NCI-H446 (cell line): ENCODE measurements at places on chromosomes 6 and 20.
A peak's percentile ranks its signal among the peaks of the same experiment; 100 is the strongest.

DNA sequence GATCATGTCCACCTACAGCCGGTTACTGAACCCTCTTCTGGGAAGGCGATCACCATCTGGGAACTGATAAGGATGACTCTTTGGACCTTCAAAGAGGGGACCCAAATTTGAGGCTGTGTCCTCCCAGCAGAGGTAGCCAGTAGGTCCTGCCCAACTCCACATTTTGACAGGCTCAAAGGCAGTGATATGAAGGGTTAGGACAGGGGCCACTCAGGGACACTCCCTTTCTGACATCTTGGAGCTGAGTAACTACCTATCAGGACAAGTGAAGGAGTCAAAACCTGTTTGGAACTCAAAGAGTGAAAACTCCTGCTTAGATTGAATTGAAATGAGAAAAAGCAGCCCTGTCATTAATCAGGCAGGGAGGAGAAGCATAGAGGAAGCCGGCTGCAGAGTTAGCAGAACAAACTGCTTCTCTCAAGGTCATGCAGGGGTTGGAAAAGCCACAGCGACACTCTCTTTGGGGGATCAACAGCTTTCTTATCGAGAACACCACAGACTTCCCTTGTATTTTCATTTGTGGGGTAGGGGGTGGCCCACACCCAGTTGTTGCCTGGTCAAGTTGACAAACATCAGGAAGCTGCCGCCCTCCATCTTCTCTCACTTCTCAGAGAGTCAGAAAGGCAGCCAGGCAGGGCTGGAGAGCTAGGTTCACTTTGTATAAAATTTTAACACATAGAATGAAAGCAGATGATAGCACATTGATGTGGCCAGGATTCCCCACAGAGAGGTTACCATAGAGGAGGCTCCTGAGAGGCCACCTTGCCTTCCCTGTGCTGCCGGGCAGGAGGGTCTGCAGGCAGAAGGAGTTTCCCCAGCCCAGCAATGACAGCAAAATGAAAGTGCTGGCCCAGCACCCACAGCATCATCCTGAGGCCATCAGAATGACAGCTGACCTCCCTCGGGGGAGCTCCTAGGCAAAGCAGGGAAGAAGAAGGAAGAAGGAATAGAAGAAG is 47.6 kb downstream of the AGPAT4 start:
- DNase-seq: no peak

DNA sequence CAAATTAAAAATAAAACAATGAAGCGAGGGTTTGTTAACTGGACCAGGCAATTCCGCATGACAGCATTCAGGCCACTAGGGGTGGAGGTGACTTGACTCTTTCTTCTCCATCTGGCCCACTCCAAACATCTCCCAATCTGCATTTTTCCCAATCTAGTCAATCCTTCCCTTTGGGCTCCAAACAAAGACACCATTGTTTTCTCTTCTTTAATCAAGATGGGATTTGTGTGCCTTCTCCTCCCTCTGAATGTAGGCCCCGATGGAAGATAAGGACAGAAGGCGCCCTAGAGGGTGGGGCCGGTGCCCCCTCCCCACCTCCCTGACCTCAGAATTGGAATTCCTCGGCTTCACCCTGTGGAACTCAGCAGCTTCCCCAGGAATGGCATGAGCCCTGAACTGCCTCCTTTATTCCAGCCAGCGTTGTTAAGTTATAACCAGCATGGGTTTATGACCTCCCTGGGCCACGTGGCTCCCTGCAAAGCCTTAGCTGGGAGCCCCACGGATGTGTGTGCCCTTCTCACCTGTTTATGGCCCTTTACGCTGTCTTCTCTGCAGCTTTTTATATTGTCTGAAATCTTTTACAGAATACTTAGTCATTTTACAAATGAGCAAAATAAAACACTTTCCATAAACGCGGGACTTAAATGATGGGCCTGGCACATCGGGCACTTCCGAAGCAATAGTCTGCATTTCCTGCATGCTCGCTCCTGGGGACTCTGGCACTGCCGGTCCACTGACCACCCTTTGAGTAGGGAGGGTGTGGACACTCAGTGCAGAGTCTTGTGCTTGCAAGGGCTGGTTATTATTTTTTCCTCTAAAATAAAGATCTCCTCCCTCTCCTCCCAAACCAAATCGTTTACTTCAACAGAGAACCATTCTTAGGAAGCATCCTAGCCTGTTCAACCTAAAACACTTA is 24.5 kb downstream of the OVOL2 start:
- no peak for DNase-seq

DNA sequence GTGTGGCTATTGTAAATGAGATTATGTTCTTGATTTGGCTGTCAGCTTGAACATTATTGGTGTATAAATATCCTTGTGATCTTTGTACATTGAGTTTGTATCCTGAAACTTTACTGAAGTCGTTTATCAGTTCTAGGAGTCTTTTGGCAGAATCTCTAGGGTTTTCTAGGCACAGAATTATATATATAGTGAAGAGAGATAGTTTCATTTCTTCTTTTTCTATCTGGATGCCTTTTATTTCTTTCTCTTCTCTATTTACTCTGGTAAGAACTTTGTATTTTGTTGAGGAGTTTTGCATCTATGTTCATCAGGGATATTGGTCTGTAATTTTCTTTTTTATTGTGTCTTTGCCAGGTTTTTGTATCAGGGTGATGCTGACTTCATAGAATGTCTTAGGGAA is 589.2 kb upstream of the MAN1A1 start:
- no peak for DNase-seq

DNA sequence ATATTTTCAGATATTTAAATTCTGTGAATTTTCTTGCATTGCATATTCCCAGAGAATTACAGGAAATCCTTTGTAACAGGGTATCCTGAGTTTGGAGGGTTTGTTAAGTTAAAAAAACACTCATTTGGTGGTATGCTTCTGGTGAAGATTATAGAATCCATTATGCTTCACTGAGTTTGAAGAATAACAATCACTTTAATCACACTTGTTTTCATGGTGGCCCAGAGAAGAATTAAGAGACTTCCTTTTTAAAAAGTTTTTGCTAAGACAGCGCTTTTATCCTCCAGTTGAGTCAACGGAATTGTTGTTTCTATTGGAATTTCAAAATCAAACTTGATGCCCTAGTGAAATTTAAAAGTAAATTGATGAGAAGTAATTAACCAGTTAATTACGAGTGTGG is 17.4 kb downstream of the PLEKHG1 start:
- DNase-seq: no peak

DNA sequence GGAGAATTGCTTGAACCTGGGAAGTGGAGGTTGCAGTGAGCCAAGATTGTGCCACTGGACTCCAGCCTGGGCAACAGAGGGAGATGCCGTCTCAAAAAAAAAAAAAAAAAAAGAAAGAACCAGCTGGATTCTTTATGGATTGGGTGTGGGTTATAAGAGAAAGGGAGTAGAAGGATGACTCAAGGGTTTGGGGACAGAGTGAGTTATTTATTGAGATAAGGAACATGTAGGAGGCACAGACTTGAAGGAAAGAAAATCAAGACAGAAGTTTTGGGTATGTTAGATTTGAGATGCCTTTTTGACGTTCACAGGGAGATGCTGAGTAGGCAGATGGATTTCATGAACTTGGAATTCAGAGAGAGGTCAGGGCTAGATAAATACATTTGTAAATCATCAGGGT is 47.6 kb downstream of the KIZ start:
- no peak for DNase-seq

- no peak for DNase-seq
Measured at GRCh38 chr6:11231564-11232192, 790 bp downstream of the NEDD9 start.

- no peak for DNase-seq
Measured at GRCh38 chr6:37077905-37078296, 72.4 kb downstream of the FGD2 start.

DNA sequence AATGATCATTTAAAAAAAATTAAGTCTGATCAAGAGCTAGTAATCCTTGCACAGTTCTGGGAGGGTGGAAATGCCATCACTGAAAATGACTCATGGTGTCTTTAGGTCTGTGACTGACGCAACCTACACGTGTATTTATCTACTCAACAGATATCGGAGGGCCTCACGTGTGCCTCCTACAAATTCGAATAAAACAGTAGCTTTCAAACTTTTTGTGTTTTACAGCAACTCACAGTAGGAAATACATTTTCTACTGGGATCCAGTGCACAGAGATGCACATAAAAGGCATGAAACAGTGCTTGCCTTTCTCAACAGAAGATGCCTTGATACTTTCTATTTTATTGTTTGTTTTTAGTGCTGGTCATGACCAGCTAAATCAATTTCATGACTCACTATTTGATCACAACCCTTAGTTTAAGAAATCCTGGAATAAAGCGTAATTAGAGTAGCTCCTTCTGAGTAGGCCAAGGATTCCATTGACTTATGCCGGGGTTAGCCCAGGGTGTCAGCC is 210.0 kb upstream of the SNX9 start:
- no peak for DNase-seq

- no peak for DNase-seq
Measured at GRCh38 chr20:32319100-32319499, 39.0 kb upstream of the ASXL1 start.

- no peak for DNase-seq
Measured at GRCh38 chr6:37399131-37399530, 33.9 kb upstream of the CMTR1 start.

GRCh38 chr6:119119989-119120388 is 41.5 kb upstream of the FAM184A start:
- no peak for DNase-seq

DNA sequence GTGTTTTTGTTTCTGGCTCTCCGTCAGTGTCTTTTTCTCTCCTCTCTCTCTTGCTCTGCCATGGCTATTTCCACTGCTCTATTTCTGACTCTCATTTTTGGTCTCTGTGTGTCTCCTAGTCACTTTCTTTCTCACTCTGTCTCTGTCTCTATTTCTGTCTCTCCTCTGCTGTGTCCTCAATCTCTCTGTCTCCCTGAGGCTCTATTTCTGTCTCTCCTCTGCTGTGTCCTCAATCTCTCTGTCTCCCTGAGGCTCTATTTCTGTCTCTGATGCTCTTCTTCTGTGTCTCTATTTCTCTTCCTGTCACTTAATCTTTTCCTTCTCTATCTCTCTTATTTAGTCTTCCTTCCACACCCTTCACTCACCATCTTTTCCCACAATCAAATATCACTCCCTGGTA is 8.4 kb downstream of the PRSS16 start:
- DNase-seq: no peak

- DNase-seq: peak; percentile 7
Measured at GRCh38 chr6:12196326-12196936, 93.7 kb upstream of the EDN1 start.

- no peak for DNase-seq
Measured at GRCh38 chr6:113481458-113481857, 375.7 kb upstream of the MARCKS start.

GRCh38 chr20:48599106-48599747 is 228.6 kb downstream of the PREX1 start:
- DNase-seq: no peak

DNA sequence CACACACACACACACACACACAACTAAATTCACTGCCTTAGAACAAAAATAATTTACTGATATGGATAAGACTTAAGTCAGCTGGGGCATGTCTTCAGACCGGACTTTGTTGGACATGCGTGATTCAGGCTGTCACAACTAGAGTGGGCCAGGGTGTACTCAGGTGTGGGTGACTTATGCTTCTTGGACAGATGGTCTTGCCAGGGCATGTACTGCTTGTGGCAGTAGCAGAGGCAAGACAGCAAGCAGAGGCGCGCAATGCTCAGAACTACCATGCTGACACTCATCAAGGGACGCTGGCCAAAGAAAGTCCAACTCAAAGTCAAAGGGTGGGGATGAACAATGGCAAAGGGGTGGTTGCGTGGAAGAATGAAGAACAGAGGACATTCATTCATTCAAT is 437.5 kb downstream of the CBLN4 start:
- no peak for DNase-seq

- DNase-seq: no peak
Measured at GRCh38 chr6:99590728-99591672, 15.6 kb upstream of the PRDM13 start.
